ENCODE measurements at places on chromosomes 11 and 22.

GRCh38 chr11:43067681-43068080 lies 244.1 kb upstream of the API5 start:
- no peak for DNase-seq

DNA sequence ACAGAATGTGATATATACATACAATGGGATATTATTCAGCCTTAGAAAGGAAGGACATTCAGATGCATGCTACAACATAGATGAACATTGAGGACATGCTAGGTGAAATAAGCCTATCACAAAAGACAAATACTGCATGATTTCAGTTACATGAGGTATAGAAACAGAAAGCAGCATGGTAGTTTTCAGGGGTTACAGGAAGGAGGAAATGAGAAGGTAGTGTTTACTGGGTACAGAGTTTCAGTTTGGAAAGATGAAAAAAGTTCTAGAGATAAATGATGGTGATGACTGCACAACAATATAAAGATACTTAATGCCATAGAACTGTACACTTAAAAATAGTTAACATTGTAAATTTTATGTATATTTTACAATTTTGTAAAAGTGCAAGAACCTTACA lies 266.7 kb upstream of the C11orf87 start:
- DNase-seq, result no peak

GRCh38 chr22:20426259-20426615 lies 11.4 kb downstream of the SCARF2 start:
- DNase-seq, result no peak

- DNase-seq, result no peak
Measured at GRCh38 chr22:48843640-48844039, 984.0 kb downstream of the BRD1 start.

DNA sequence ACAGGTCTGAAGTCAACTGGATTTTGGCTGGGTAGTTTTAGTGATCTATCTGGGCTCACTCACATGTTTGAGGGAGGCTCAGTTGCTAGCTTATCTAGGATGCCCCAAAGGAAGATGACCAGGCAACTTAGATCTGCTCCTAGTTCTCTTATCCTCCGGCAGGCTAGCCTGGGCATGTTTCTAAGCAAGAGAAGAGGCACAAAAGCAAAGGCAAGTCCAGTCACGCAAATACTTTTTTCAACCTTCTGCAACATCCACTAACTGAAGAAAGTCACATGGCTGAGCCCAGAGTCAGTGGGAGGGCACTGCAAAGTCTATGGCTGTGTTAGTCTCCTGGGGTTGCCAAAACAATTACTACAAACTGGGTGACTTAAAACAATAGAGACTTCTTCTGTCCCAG lies 32.9 kb upstream of the FSHB start:
- no peak for DNase-seq

- DNase-seq, result no peak
Measured at GRCh38 chr22:31912407-31912743, 32.0 kb upstream of the YWHAH start.

DNA sequence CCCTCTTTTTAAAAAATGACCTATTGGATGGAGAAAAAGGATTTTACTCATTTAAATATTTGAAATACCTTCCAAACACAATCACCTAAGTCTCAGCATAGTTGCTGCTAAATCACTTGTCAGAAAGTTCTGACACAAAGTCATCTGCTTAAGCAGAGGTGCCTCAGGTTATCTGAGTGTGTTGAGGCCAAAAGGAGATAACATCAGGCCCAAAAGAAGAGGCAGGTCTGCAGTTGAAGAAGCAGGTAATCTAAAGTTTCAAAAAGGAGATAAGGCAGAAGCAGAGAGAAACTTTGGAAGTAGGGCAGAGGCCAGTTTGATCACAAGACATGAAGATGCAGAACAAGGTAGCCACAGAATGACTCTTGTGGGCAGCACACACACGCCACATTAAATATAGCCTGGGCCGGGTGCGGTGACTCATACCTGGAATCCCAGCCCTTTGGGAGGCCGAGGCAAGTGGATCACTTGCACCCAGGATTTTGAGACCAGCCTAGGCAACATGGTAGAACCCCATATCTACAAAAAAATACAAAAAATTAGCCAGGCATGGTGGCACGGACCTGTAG lies 175.7 kb upstream of the API5 start:
- no peak for DNase-seq

DNA sequence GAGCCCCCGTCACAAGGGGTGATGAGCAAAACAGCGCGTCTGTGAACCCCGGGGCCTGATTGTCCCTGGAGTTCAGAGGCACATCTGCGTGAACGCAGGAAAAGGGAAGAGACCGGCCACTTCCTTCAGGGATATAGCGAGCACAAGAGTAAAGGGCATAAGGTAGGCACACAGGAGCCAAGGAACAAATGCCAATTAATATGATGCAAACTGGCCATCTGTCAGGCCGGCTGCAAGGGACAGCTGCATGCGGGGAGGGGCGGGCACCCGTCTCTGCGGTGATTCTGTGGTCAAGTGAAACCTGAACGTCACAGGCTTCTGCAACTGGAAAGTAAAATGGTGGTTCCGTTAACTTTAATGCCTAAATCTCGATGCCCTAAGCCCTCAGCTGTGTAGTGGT lies 64.7 kb downstream of the TRIM29 start:
- DNase-seq, result no peak

DNA sequence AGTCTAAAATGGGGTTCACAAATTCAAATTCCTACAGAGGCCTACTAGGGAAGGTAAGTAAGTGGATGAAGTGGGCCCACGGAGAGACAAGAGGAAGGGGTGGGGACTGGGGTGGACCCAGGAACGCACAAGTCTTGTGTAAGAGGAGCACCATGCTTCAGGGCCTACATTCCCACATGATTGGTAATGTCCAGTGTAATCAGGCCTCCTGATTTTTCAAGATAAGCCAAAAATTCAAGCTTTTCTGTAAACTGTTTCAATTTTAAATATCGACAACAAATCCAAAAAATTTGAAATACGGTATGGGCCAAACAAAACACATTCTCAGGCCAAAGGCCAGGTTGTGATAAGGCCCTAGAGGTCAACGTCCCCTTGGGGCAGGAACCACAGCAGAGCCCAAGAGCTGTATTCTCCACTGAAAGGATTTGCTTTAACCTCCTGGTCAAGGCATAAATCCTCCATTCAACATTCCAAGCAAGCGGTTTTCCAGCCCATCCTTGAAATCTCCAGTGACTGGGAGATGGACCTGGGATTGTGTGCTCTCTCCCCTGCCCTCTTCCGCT lies 116.4 kb downstream of the TRIM29 start:
- DNase-seq, result no peak
